Caco-2 (cell line): ENCODE measurements at places on chromosomes 7 and 10. TPM values are rescaled to one million over a fixed set of nuclear protein-coding genes. Genes with fewer than 3 reads are reported as not detected.
A peak's percentile ranks its signal among the peaks of the same experiment; 100 is the strongest.

- H3K27me3 ChIP-seq: no peaks in the 10 kb centered on the region; the same call in 1 of the 2 replicates
- no peak overlapping the region for H3K27ac ChIP-seq
- H3K4me1 ChIP-seq: no peaks in the 10 kb centered on the region
- no peaks in the 10 kb centered on the region for H3K36me3 ChIP-seq
- no peak for DNase-seq
Observed at GRCh38 chr10:47111329-47111862, 188.6 kb upstream of the GDF10 start.

- DNase-seq: no peak
- H3K27me3 ChIP-seq: no peaks in the 10 kb centered on the region
- no peak overlapping the region for H3K4me3 ChIP-seq
Observed at GRCh38 chr10:65892284-65892683, 1033.6 kb upstream of the LRRTM3 start.

- no peaks in the 10 kb centered on the region for H3K36me3 ChIP-seq
- H3K27ac ChIP-seq: no peak overlapping the region
- H3K4me3 ChIP-seq: no peak overlapping the region
- no peaks in the 10 kb centered on the region for H3K27me3 ChIP-seq
- 0 out of 2 replicates have a peak, but pooled peaks cover 7% of the 10 kb centered on the region for H3K4me1 ChIP-seq
- DNase-seq: no peak
Observed at GRCh38 chr7:131080754-131081153, 246.9 kb upstream of the MKLN1 start.

The GLRX3 gene
- total RNA-seq: 191 and 195 TPM in 2 replicates

GRCh38 chr10:28962768-28963167 lies 285.4 kb downstream of the BAMBI start:
- no peak overlapping the region for H3K27ac ChIP-seq
- no peak overlapping the region for H3K4me3 ChIP-seq
- no peak for DNase-seq
- no peaks in the 10 kb centered on the region for H3K27me3 ChIP-seq

The EN2 gene
- 1.1 and 1.5 TPM in 2 replicates for total RNA-seq

- H3K27me3 ChIP-seq: no peaks in the 10 kb centered on the region
- H3K36me3 ChIP-seq: no peaks in the 10 kb centered on the region
- no peak overlapping the region for H3K4me3 ChIP-seq
- DNase-seq: no peak
- no peak overlapping the region for H3K27ac ChIP-seq
Observed at GRCh38 chr10:131842351-131843088, 58.3 kb upstream of the PPP2R2D start.

The CNPY1 gene
- total RNA-seq: not detected in 2 replicates

The BTBD16 gene
- total RNA-seq: not detected in 2 replicates

The NUP205 gene
- total RNA-seq: 114 and 115 TPM in 2 replicates

The PRSS1 gene
- 18.1 TPM in 2 replicates for total RNA-seq

The TRIM73 gene
- 0.82 and 0.86 TPM in 2 replicates for total RNA-seq

The RNF32 gene
- 24.1 and 26.0 TPM in 2 replicates for total RNA-seq

- H3K36me3 ChIP-seq: no peaks in the 10 kb centered on the region
- no peaks in the 10 kb centered on the region for H3K27me3 ChIP-seq
- peak; percentile 46 for DNase-seq
- no peak overlapping the region for H3K4me3 ChIP-seq
- no peak overlapping the region for H3K27ac ChIP-seq
Observed at GRCh38 chr7:139321071-139321745, 19.9 kb upstream of the FMC1 start.

DNA sequence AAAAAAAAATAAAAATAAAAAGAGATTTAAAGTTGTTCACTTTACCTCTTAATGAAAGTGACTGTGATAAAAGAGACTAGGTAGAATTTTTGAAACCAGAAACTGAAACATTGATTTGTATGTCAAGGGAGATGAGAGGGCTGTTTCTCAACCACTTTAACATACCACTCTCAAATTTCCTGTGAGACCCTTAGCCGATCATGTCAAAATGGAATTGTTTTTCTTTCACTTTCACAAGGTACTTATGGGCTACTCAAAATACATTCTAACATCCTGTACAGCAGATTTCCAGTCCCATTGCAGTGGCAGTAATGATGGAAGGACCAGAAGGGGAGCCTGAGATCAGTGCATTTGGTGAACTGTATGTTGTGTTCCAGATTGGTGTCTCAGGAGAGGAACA lies 261.2 kb downstream of the PPP1R3A start:
- no peak overlapping the region for H3K27ac ChIP-seq
- no peak for DNase-seq
- no peaks in the 10 kb centered on the region for H3K27me3 ChIP-seq
- H3K4me1 ChIP-seq: no peaks in the 10 kb centered on the region
- no peak overlapping the region for H3K4me3 ChIP-seq
- no peaks in the 10 kb centered on the region for H3K36me3 ChIP-seq

The NEBL gene
- 39.5 and 55.2 TPM in 2 replicates for total RNA-seq

- no peak overlapping the region for H3K27ac ChIP-seq
- H3K36me3 ChIP-seq: no peaks in the 10 kb centered on the region
- no peaks in the 10 kb centered on the region for H3K4me1 ChIP-seq
- H3K4me3 ChIP-seq: no peak overlapping the region
- peaks cover 11% of the 10 kb centered on the region for H3K27me3 ChIP-seq
- DNase-seq: no peak
Observed at GRCh38 chr10:69748621-69749020, 53.1 kb upstream of the COL13A1 start.

DNA sequence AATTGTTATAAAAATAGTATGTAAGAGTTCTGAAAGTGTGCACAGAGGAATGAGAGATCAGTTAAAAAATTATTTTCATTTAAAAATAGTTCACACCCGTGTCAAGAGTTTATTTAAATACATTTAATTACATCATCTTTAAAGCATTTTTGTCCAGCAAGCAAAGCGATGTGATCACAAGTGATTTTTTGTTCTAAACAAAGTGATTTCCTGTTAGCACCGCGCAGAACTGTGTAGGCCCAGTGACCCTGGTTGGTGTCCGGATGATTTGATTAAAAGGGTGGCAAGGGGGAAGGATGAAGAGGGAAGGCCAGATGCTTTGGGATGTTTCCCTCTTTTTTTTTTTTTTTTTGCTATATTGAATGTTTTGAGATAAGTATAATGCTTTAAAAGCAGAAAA lies 227.8 kb upstream of the PITRM1 start:
- no peaks in the 10 kb centered on the region for H3K4me1 ChIP-seq
- H3K36me3 ChIP-seq: no peaks in the 10 kb centered on the region
- no peak overlapping the region for H3K27ac ChIP-seq
- DNase-seq: no peak

The IGFBP3 gene
- total RNA-seq: 0.79 and 3.3 TPM in 2 replicates

GRCh38 chr10:70827086-70827757 lies 11.5 kb downstream of the SGPL1 start:
- no peak overlapping the region for H3K27ac ChIP-seq
- no peaks in the 10 kb centered on the region for H3K27me3 ChIP-seq
- H3K36me3 ChIP-seq: peaks cover 2% of the 10 kb centered on the region; the same call in 1 of the 2 replicates
- no peak overlapping the region for H3K4me3 ChIP-seq
- peaks cover 42% of the 10 kb centered on the region for H3K4me1 ChIP-seq

GRCh38 chr7:149719050-149719899 lies 54.1 kb downstream of the ZNF467 start:
- DNase-seq: peak; percentile 28
- H3K36me3 ChIP-seq: no peaks in the 10 kb centered on the region
- no peak overlapping the region for H3K27ac ChIP-seq
- H3K4me1 ChIP-seq: peaks cover 8% of the 10 kb centered on the region
- no peak overlapping the region for H3K4me3 ChIP-seq
- no peaks in the 10 kb centered on the region for H3K27me3 ChIP-seq

The NEUROD6 gene
- total RNA-seq: not detected in 2 replicates

GRCh38 chr7:91995391-91996105 lies 54.9 kb downstream of the AKAP9 start:
- H3K27me3 ChIP-seq: no peaks in the 10 kb centered on the region
- no peaks in the 10 kb centered on the region for H3K4me1 ChIP-seq
- H3K27ac ChIP-seq: no peak overlapping the region
- no peak for DNase-seq
- no peak overlapping the region for H3K4me3 ChIP-seq
- H3K36me3 ChIP-seq: no peaks in the 10 kb centered on the region; the same call in 1 of the 2 replicates

DNA sequence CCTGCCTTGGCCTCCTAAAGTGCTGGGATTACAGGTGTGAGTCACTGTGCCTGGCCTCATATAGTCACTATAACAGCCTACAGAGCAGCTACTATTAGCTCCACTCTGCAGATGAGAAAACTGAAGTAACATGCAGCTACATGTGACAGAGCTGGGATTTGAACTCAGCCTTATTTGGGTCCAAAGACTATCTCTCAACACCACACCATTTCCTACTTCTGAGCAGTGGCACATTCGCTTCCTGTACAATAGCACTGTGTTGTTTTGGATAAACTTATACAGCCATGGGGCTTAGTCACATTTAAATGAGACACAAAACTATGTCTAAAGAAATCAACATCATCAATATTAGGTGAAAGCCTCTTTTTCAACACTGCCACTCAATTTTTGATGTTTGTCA lies 69.8 kb upstream of the DNAJB12 start:
- H3K36me3 ChIP-seq: peaks cover 1% of the 10 kb centered on the region; the same call in 1 of the 2 replicates
- H3K27ac ChIP-seq: no peak overlapping the region
- H3K27me3 ChIP-seq: no peaks in the 10 kb centered on the region
- no peaks in the 10 kb centered on the region for H3K4me1 ChIP-seq

- no peak overlapping the region for H3K27ac ChIP-seq
- H3K36me3 ChIP-seq: no peaks in the 10 kb centered on the region
- no peaks in the 10 kb centered on the region for H3K4me1 ChIP-seq
- H3K27me3 ChIP-seq: no peaks in the 10 kb centered on the region
- H3K4me3 ChIP-seq: no peak overlapping the region
Observed at GRCh38 chr7:2481195-2481594, 5.0 kb upstream of the GRIFIN start.

GRCh38 chr7:16169537-16169936 lies 251.8 kb downstream of the CRPPA start:
- H3K4me1 ChIP-seq: peaks cover 20% of the 10 kb centered on the region
- H3K36me3 ChIP-seq: no peaks in the 10 kb centered on the region
- H3K27me3 ChIP-seq: no peaks in the 10 kb centered on the region
- H3K4me3 ChIP-seq: no peak overlapping the region
- DNase-seq: no peak

DNA sequence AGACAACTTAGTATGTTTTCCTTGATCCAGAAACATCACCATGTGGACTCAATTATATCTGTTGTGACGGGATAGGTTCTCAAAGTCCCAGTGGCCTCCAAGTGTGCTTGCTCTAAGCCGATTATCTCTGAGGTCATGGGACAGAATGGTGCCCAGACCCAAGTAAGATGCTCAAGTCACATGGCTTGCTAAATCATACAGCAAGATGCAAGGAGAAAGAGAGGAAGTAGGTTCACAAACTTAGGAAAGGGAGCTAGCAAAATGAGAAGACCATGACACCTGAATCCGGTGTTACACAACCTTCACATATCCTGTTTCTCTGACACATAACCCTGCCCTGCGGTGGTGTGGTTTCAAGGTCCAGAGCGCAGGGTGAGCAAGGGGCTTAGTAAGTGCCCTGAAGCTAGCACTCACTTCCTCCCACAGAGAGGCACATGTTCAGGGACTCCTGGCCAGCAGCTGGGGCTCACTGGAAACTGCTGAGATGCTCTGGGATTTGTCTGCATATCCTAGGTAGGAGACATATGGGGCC lies 590.9 kb upstream of the ANKRD30A start:
- H3K36me3 ChIP-seq: no peaks in the 10 kb centered on the region
- no peak overlapping the region for H3K27ac ChIP-seq
- no peaks in the 10 kb centered on the region for H3K4me1 ChIP-seq
- H3K27me3 ChIP-seq: no peaks in the 10 kb centered on the region

GRCh38 chr7:18996583-18996982 lies 120.9 kb downstream of the TWIST1 start:
- no peak for DNase-seq
- no peaks in the 10 kb centered on the region; the same call in 1 of the 2 replicates for H3K27me3 ChIP-seq
- H3K4me1 ChIP-seq: no peaks in the 10 kb centered on the region
- no peaks in the 10 kb centered on the region for H3K36me3 ChIP-seq
- no peak overlapping the region for H3K4me3 ChIP-seq
- no peak overlapping the region for H3K27ac ChIP-seq

GRCh38 chr10:128898133-128898915 lies 568.7 kb upstream of the MGMT start:
- no peak overlapping the region for H3K4me3 ChIP-seq
- H3K36me3 ChIP-seq: no peaks in the 10 kb centered on the region
- H3K27ac ChIP-seq: no peak overlapping the region
- H3K4me1 ChIP-seq: no peaks in the 10 kb centered on the region
- 0 out of 2 replicates have a peak, but pooled peaks cover 1% of the 10 kb centered on the region for H3K27me3 ChIP-seq

DNA sequence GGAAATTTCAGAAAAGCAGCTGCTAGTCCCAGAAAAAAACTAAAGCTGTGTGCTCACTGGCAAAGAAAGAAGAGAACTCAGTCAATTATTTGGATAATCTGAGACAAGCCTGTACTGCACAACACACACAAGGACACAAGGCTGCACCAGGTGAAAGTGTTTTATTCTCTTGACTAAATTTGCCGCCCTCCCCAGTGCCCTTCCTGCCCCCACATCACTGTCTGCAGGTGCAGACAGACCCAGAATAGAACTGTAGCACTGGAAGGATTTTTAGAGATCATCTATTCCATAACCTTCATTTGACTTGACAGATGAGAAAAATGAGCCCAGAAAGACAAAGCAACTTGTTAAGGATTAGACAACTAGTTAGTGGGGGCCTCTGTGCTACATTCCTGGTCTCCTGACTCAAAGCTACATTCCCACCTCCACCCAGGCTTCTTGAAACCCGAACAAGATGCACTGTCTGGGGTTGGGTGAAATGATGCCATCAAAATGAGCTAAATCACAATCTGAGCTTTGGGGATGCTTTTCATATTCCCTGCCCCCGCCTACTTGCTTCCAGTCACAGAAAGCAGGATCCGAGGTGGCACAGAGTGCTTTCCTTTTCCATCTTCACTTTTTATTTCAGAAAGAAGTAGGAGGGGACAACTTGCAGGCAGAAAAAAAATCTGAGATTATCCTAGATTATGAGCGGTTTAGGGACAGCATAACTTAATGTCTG lies 5.2 kb upstream of the VAX1 start:
- no peak overlapping the region for H3K27ac ChIP-seq
- H3K4me3 ChIP-seq: no peak overlapping the region
- H3K27me3 ChIP-seq: no peaks in the 10 kb centered on the region; the same call in none of the 2 replicates
- DNase-seq: no peak
- H3K4me1 ChIP-seq: no peaks in the 10 kb centered on the region

DNA sequence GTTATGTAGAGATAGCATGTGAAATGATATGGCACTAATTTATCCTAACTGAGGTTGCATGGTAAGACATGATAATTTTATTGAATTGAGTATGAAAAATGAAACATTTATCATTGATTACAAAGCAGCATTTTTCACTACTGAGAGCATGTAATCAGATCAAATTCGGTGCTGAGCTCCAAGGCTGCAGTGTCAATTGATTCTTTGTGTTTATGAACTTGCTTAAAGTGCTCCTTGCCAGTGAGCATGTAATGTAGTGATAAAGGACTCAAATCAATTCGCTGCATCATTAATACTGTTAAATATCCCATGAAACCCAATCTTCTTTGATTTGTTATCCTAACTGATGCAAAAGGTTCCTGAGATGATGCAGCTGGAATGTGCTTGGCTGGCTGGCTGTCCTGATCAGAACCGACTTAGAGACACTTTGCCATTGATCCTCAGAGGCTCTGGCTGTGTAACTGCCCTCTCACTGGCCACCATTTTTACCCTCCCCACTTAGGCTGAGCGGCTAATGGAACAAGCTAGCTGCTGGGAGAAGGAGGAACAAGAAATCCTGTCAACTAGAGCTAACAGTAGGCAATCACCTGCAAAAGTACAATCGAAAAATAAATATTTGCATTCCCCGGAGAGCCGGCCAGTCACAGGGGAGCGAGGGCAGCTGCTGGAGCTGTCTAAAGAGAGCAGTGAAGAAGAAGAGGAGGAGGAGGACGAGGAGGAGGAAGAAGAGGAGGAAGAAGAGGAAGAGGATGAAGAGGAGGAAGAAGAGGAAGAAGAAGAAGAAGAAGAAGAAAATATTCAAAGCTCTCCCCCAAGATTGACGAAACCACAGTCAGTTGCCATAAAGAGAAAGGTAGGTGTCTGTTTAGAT lies 89.8 kb upstream of the SAMD8 start:
- peaks cover 5% of the 10 kb centered on the region for H3K36me3 ChIP-seq
- H3K4me1 ChIP-seq: no peaks in the 10 kb centered on the region
- H3K4me3 ChIP-seq: peak overlapping the region; percentile 23
- peak overlapping the region; percentile 71 for H3K27ac ChIP-seq
